ENCODE measurements at places on chromosomes 11 and 22.

GRCh38 chr11:11786234-11786633 lies 55.5 kb upstream of the USP47 start:
- DNase-seq = no peak

GRCh38 chr22:19238900-19239299 lies 52.6 kb downstream of the CLTCL1 start:
- DNase-seq = no peak

DNA sequence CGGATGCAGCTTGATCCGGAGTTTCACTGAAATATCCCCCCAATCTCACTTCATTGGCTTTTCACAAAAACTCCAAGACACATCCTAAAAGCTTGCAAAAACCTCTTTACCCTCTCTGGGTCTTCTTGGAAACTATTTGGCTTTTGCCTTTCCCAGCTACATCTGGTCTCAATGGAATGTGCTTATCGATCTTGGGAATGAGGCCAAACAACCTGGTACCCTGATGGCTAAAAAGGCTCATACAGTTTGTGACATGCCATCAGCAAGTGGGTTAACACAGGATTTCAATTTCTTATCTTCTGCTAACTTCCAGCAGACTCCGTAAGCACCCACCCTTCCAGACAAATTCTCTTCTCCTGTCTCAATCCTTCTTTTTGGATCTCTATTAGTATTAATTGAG lies 45.9 kb upstream of the TEAD1 start:
- no peak for DNase-seq

GRCh38 chr22:31561238-31561887 lies 65.0 kb downstream of the SFI1 start:
- DNase-seq = peak; percentile 81
